ENCODE measurements at places on chromosomes 3 and 15.

DNA sequence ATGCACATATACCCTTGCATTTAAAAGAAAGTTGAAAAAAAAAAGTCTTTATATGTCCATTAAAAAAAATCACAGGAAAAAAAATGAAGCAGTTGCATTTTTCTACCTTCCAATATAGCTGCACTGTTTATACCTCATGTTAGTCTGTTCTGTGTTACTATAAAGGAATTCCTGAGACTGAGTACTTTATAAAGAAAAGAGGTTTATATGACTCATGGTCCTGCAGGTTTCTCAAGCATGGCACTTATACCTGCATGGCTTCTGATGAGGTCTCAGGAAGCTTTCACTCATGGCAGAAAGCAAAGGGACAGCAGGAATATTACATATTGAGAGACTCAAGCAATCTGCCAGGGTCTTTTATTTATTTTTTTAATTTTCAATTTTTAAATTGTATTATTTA, 277.2 kb upstream of the BCHE start:
- no peak for DNase-seq

DNA sequence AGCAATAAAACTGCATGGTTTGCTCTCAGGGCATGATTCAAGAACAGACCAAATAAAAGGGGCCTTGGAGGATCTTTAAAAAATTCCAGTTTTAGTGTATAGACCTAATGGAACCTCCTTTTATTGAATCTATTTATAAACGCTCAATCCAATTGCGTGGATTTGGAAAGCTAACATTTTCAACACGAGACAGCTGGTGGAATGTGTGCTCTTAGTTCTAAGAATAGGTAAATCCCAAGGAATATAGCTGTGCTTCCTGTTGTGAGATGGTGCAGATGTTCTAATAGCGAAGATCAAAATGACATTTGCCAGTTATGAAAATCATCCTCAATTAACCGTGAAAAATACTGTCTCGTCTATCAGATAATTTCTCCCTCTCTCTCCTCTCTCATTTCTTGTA, 192.5 kb downstream of the ATP10A start:
- no peak for DNase-seq

DNA sequence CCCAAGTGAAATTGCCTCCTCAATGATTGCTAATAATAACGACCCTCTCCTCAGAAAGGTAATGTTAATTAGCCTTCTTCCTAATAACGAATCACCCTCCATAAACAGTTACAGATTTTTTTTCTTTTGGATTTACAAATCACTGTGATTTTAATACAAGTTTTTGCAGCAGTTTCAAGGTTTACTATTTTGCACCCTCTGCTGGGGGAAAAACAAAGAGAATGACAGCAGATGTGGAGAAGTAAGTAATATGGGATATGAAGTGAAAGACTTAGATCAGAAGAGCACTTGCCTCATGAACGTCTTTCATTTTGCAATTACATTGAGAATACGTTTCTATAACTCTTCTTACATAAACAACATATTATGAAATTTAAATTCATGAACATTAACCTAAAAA, 16.1 kb upstream of the CNTN3 start:
- DNase-seq: no peak

GRCh38 chr3:184914628-184915027, 102.7 kb downstream of the VPS8 start:
- no peak for DNase-seq

GRCh38 chr15:36911322-36911944, 188.9 kb downstream of the MEIS2 start:
- DNase-seq: no peak

DNA sequence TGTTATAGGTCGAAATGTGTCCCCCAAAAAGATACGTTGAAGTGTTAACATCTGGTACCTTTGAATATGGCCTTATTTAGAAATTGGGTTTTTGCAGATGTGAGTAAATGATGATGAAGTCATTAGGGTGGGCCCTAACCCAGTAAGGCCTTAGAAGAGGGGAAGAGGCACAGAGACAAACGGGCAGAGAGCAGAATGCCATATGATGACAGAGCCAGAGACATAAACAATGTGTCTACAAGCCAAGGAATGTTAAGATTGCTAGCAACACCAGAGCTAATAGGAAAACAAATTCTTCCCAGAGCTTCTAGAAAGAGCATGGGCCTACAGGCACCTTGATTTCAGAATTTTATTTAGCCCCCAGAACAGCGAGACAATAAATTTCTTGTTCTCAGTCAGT, 693.1 kb upstream of the NECTIN3 start:
- DNase-seq: no peak

- DNase-seq: no peak
These were observed 43.4 kb downstream of the UMPS start for GRCh38 chr3:124773351-124774326.

- no peak for DNase-seq
These were observed 222.8 kb upstream of the TLE3 start for GRCh38 chr15:70320482-70320881.

GRCh38 chr3:40043444-40043755, 234.0 kb downstream of the MYRIP start:
- no peak for DNase-seq

GRCh38 chr3:144963810-144964209, 992.2 kb downstream of the DIPK2A start:
- DNase-seq: no peak

DNA sequence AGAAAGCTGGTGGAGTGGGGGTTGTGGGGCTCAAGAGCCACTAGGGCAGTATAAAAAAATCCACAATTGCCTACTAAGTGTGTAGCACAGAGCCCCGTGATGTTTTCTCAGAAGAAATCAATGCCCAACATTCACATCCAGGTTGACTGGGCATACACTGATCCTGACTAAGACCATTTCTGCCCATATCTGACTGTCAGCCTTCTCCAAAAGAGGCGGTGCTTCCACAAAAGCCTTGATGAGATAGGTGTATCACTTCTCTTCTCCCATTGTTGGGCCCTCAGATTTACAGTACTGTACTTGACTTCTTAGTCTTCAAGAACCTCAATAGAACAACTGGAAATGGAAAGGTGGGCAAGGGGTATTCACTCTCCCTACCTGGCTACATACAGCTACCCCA, 1.4 kb downstream of the POPDC2 start:
- DNase-seq: no peak

GRCh38 chr3:15011174-15011573, 53.9 kb downstream of the MRPS25 start:
- DNase-seq: no peak

DNA sequence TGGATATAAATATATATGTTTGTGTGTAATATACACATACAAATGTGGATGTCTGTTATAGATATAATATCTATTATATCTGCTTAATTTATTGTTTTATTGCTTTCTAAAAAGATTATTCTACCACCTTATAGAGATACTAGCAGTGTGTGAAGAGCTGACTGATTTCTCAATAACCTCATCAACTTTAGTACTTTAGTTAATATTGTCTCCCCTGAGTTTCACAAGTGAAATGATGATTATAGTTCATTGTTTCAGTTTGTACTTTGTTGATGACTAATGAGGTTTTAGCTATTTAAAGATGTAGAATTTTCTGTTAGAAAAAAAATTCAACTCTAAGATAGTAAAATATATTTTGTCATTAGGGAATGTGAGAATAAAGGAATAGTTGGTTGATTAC, 11.4 kb downstream of the RSRC1 start:
- DNase-seq: no peak

DNA sequence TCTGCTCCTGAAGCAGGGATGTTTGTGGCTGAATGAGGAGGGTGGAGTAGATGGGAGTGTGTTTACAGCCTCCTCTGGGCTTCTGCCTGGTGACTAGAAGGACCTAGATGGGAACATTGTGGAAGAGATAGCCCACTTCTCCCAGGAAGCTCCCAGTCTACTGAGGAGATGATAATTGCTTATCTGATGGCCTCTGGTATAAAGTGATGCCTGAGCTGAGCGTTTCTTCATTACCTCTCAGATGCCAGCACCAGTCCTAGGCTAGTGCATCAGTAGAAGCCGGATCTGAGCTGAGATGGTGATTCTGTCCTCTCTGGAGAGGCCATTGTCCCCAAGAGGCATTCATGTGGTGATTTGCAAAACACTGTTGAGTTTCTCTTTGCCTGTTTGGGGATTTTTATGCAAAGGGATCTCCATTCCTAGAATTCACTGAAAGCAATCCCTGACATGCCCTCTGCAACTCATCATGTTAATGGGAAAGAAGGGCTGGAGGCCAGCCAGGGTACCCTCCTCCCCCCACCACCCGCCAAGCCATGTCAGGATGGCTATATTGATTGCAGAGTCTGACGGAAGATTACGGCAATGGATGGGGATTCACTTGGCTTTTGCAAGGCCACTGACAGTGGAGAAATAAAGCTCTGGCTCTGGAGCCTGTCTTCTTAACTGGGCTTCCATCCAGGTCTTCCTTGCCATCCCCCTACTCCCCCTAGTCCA, 166.4 kb upstream of the ROPN1 start:
- no peak for DNase-seq

DNA sequence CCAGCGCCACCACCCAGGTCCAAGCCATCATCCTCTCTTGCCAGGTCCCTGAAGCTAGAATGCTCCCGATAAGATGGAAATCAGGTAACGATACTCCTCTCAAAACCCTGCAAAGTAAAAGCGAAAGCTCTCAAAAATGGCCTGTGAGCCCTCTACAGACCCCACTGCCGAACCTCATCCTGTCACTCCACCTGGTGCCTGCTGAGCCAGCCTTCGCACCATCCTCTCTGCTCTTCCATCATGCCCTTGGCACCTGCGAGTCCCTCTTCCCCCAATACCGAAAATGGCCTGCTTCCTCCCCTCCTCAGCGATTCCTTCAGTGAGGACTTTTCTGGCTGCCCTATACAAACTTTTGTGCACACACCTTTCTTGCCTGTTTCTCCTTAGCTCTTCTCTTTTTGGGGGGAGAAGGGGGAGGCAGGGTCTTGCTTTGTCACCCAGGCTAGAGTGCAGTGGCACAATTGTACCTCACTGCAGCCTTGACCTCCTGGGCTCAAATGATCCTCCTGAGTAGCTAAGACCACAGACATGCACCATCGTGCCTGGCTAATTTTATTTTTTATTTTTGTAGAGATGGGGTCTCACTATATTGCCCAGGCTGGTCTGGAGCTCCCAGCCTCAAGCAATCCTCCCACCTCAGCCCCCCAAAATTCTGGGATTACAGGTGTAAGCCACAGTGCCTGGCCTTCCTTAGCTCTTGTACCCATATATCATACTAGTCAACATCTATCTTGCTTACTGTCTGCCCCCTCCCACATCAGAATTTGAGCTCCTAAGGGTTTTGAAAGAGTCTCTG, 3.0 kb downstream of the IDH2 start:
- no peak for DNase-seq

GRCh38 chr3:71356265-71356664, 227.3 kb downstream of the FOXP1 start:
- no peak for DNase-seq

- DNase-seq: no peak
These were observed 68.9 kb downstream of the DUT start for GRCh38 chr15:48400086-48400485.

DNA sequence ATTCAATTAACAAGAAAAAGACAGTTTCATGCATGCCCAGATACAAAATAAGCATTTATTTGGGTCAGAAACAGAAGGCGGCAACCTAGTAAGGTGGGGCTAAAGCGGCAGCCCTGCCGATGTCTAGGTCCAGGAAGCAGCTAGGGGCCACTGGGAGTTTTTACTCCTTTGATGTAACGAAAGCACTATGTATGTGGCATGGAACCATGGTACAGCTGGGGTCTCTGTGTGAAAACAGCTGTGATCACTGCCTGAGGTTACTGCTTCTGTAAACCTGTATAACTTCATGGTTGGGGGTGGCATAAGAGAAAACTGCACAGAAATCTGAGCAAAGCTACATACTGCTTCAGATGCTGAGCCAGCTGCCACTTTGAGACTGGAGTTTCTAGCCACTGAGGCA, 119.5 kb downstream of the ZNF280D start:
- DNase-seq: no peak

DNA sequence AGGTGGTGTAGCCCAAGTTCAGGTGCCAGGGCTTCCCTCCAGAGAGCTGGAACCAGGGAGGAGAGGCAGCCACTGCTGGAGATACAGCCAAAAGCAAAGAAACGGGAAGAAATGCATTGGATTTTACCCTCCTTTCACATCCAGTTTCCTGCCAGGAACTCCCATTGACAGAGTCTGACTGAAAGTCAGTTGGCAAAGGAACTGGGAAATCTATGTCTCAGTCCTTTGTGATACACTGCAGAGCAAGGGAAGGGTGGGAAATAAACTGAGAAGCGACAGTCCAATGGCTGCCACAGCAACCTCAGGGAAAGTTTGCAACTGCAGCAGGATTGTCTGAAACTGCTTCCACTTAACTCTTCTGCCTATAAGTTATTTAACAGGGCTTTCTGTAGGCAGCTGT, 142.6 kb downstream of the SATB1 start:
- no peak for DNase-seq

DNA sequence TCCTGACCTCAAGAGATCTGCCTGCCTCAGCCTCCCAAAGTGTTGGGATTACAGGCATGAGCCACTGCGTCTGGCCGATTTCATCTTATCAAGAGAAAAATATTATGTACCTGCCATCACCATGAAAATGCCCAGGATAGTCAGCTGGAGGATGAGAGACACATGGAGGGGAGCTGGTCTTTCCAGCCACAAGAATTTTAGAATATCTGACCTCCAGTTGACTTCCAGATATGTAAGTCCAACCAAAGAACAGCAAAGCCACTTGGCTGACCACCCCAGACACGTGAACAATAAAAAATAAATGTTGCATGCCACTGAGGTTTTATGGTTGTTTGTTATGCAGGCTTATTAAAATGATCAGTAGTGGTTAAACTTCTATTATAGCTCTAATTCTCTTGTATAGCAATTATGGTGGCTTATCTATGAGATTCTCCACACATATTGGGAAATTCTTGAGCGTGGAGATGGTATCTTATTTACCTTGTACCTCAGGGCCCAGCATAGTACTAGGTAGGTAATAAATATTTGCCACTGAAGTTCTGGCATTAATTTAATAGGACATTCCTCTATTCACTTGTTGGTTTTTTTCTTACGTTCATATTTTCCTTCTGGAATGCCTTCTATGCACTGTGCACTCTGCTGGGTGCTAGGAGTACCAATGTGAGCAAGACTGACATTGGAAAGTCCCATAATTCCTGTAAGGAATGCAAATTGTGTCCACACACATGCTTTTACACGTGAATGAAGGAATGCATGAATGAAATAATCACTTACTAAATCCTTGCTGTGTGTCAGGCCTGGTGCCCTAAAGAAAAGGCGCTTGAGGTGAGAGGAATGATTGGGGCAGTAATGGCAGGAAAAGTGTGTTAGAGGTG, 77.6 kb downstream of the EDEM1 start:
- DNase-seq: no peak

GRCh38 chr3:81650187-81650586, 111.3 kb downstream of the GBE1 start:
- DNase-seq: no peak

Measured in esophagus squamous epithelium (tissue), 5 donors.